ENCODE measurements at places on chromosomes 3 and 15. TPM values are rescaled to one million over a fixed set of nuclear protein-coding genes. Genes with fewer than 3 reads are reported as not detected.

GRCh38 chr15:47288794-47289193 lies 428.5 kb upstream of the SEMA6D start:
- DNase-seq = no peak

- DNase-seq = peak; percentile 20
These were observed 60.8 kb downstream of the ITGA11 start for GRCh38 chr15:68371160-68371559.

GRCh38 chr15:74391582-74392450 lies 24.4 kb upstream of the CYP11A1 start:
- no peak for DNase-seq

DNA sequence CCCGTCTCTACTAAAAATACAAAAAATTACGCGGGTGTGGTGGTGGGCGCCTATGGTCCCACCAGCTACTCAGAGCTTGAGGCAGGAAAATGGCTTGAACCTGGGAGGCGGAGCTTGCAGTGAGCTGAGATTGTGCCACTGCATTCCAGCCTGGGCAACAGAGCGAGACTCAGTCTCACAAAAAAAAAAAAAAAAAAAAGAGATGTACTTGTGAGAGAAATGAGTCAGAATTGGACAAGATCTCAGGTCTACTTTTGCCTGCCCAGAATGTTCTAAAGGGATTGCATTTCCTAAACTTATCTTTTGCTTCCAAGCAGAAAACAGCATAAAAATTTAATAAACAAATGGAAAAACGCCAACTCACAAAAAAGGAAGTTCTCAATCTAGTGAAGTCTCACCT lies 167.5 kb downstream of the NR2F2 start:
- no peak for DNase-seq

DNA sequence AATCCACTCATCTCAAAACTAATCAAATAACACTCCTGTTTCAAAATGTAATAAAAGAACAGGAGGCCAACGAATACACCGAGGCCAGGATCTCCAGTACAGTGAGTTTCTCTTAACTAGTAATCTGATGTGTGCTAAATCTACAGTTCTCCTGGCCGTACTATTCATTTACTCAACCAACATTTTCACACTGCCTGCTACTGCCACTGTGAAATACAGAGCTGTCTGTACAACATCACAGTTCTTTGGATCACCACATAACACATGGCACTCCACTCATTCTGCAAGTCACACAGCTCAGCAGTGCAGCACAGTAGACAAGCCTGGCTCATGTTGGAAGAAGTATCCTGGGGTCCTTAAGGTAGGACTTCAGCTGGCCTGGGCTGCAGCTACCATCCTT lies 21.9 kb downstream of the RIOX2 start:
- no peak for DNase-seq

DNA sequence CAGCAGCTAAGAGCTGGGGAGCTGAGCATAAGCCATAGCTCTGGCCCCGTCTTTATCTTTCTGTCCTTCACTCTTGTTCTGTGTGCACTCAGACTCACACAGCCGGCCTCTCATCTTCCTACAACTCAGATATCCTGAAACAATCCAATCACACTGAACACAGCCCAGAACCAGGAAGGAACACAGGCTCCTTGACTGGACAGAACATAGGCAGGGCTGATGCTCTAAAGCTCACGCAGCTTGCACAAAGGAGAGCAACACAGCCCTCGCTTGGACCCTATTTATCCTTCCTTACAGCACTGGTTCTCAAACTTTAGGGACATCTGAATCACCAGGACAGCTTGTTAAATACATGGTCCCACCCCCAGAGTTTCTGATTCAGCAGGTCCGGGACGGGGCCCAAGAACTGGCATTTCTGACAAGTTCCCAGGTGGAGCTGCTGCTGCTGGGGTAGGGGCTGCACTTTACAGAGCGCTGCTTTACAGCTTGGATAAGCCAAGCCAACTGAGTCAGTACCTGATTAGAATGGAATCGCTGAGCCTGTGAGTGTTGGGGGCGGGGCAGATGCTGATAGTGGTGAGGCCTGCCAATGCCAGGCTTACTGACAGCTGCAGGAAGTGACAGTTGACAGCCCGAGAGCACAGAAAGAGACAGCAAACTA lies 65.1 kb downstream of the MRPL46 start:
- no peak for DNase-seq

The IL5RA gene
- under 0.01 TPM for total RNA-seq

The CPN2 gene
- total RNA-seq = not detected

The CGGBP1 gene
- total RNA-seq = 62.2 TPM

Data from sigmoid colon (tissue), 7 donors.